IMR-90 (cell line): ENCODE measurements at places on chromosomes 4 and X. TPM values are rescaled to one million over a fixed set of nuclear protein-coding genes. Genes with fewer than 3 reads are reported as not detected.

DNA sequence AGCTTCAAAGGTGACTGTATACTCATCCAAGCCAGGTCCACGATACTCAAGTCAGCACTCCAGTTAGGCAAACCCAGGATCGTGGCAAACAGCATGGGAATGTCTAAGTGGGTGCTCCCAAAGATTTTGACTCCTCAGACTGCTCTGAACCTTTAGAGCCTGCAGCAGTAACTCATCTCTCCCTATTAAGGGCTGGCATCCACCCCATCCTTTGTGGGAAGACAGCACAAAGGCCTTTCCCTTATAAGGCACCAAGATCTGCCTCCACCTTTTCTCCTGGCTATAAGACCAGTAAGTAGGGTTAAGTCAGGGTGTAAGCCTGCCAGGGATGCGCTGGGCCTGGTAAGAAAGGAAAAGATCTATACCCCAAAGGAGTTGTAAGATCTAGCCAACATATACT is 23.6 kb upstream of the SLC25A43 start:
- DNase-seq: no peak

DNA sequence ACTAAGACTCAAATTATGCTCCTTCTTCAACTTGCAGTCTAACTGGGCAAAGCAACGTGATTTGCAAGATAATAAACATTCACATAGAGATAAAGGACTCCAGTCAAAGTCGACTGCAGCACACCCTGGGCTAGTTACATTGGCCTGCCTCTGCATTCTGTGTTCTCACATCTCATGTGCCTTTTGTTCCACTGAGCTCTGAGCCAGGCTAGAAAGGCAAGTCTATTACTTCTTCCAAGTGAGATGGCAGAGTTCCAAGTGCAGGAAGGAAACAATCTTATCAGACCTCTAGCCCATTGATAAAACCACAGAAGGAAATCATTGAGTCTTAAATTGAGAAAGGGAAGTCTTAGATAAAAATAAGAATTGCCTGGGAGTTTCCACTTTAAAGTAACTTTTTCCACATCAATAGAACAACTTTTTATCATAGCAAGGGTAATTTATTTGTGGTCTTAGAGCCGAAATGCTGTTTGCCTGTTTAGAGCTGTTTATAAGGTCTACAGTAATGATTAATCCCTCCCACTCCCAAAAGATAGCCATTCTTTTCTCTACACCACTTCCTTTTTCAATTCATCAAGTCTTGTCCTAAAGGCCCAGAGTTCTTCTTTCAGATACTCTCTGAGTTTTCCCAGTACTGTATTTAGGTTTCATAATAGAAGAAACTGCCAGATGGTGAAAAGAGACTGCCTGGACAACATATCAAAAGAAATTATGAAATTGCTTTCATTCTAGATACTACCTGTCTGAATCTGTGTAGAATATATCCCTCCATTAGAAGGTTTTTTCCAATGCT is 200.2 kb downstream of the GUCY2F start:
- no peak for DNase-seq

GRCh38 chr4:88090898-88091297 is 67.5 kb downstream of the ABCG2 start:
- no peak for DNase-seq

DNA sequence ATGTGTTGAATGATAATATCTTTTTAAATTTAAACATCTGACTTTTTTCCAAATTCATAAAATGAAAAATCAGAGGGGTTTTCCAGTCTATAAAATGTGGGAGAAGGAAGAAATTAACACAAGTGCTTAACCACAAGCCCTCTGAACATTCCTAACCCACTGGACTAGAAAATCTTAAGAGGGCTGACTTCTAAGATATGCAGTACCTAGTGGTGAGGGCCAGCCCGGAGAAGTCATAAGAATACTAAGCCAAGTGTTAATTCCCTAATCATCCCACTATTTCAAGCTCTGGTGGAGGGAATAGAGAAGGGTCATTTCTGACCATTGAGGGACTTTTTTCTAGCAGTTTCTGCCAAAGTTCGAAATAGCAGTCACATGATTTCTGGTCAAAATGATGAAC is 86.9 kb upstream of the NEIL3 start:
- no peak for DNase-seq

DNA sequence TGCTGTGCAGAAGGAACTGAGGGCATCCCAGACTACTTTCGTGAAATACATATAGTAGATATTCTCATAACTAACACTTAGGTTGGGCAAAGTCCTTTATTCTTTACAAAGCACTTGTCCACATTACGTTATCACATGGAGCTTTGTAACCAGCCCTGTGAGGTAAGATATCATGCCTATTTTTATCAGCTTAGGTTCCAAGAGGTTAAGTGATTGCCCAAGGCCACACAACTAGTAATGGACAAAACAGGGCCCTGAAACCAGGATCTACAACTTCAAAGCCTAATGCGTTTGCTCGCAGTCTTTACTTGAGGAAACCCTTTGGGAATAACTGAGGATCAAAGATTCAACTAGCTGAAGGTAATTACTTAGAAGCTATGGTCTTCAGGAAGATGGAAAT is 261.5 kb downstream of the GPC3 start:
- no peak for DNase-seq

DNA sequence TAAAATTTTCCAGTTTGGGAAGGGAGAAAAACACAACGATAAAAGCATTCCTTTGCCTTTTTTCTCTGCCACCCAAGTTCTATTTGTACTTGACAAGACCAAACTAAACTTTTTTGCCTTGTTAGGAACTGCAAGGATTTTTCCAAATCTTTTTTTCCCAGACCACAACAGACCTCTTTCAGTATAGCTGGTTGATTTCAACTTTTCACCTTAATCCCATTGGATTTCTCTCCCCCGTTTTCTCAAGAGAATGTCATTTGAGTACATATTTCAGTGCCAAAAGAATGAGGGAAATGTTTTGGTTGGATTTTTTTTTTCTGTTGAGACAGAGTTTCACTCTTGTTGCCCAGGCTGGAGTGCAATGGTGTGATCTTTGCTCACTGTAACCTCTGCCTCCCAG is 18.5 kb upstream of the SGMS2 start:
- DNase-seq: no peak

- peak; percentile 76 for DNase-seq
Measured at GRCh38 chr4:3062471-3062870, 11.9 kb downstream of the HTT-AS start.

DNA sequence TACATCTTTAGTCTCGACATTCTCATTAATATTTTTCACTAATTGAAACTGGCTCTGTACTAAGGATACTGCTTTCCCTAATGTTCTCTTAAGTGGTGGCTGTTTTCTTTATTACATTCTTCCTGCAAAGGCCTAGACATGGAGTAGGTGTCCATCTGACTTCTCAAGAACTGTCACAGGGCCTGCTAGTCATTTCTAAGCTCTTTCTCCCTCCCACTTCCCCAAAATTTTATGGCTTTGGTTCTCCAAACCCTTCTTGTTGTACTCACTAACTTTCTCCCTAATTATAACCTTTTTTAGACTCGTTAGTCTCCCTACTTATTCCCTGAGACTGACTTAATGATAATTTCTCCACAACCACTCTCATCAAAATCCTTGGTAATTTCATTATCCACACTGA is 133.3 kb downstream of the SPOCK3 start:
- no peak for DNase-seq

GRCh38 chr4:87913896-87914295 is 61.6 kb upstream of the SPP1 start:
- no peak for DNase-seq

- peak; percentile 86 for DNase-seq
Measured at GRCh38 chr4:16896881-16897750, 1.3 kb downstream of the LDB2 start.

DNA sequence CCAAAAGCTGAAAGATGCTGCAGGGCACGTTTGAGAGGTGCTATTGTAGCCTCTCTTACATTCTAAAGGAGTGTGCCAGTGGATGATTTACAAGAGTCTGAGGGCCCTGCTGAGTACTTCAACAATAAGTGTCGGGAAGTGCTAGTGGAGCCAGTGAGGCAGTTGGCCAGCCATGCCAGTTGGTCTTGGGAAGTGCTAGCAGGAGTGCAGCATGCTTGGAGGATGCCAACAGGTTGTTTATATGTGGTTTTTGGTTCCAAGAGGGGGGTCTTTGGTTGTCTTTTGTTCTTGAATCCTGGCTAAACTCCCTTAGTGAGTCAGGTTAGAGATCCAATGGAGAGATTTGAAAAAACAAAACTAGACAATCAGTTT is 335.3 kb downstream of the PABPC4L start:
- peak; percentile 28 for DNase-seq

GRCh38 chrX:85375333-85375738 is 4.1 kb downstream of the POF1B start:
- DNase-seq: no peak

PCDH18 gene
- total RNA-seq: 108 and 119 TPM in 2 replicates

DUSP21 gene
- not detected in 2 replicates for total RNA-seq

MEPE gene
- total RNA-seq: not detected in 2 replicates

CXXC4 gene
- under 0.01 TPM in 1 of 2 replicates, not detected in the other for total RNA-seq

CETN2 gene
- 15.8 and 25.8 TPM in 2 replicates for total RNA-seq

DMRTC1 gene
- total RNA-seq: not detected in 2 replicates
